ENCODE measurements at places on chromosomes 5 and 9.

- no peak for DNase-seq
Observed at GRCh38 chr5:35438786-35439185, 178.9 kb upstream of the SPEF2 start.

- no peak for DNase-seq
Observed at GRCh38 chr5:1139331-1140170, 27.7 kb upstream of the SLC12A7 start.

DNA sequence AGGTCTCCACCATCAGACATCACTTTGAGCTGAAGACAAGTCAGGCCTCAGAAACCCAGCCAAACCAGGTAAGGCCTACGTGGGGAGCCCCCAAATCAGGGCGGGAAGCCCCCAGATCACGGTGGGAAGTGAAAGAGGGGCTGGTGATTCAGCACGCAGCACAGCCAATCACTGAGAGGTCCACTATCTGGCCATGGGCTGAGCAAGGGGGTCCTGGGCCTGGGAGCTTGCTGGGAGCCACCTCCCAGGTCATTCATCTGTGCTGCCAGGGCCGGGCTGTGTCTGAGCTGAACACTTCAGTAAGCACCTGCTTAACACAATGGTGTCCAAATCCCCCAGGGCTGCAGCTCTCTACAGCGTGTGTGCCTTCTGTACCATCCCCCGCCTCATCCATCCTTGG lies 15.5 kb downstream of the MED10 start:
- no peak for DNase-seq

- DNase-seq, result no peak
Observed at GRCh38 chr5:39700523-39700922, 275.7 kb upstream of the DAB2 start.

DNA sequence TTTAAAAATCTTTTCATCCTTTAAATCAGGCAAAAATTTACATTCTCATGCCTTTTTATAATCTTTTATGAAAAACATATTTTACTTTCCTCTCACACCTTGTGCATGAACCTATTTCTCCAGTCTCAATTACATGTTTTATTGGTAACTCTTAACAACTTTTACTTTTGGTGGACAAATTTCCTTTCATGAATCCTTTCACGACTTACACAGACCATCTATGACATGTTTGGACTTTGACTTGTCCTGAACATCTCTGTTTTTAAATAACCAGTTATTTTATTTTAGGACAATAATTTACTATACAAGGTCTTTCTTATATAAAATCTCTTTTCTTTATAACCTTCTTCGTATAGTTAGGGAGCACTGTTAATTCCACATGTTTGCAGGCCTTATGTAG lies 26.5 kb upstream of the MTMR12 start:
- DNase-seq, result no peak

- no peak for DNase-seq
Observed at GRCh38 chr5:124729720-124730359, 16.6 kb downstream of the ZNF608 start.

DNA sequence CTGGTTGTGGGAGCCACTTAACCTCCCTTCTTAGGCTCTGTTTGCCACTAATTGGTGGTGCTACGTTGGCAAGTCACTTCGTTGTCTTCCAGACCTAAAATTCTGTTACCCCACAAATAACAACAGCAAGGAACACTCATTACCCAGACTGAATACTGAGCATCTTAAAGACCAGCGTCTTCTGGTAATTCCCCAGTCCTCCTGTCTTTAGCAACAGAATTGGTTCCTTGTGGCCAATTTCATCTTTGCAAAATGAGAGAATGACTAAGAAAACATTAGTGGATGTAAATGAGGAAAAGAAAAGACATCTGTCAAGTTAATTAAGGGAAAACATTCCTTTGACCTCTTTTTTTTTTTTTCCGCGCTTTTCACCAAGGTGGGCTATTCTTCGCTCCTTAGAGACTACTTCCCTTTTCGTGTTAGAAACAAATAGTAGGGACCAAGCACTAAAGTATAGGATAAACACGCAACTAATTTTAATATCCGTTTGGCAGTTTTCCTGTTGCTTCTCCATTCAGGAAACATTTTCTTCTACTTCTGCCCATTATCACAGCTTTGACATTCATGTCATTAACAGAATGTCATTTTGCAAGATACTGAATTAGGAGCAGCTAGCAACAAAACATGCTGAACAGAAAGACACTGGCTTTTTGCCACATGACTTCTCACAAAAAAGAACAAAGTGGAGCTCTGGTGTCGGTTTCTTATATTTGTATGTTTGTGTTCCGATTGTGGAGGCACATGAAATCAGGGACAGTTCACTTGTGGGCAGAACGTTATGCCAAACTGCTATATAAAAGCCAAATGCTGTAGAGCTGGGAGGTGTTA lies 154.2 kb downstream of the CD180 start:
- no peak for DNase-seq

- DNase-seq, result no peak
Observed at GRCh38 chr9:94847486-94847885, 121.0 kb downstream of the AOPEP start.

- DNase-seq, result no peak
Observed at GRCh38 chr9:79152306-79152705, 419.5 kb upstream of the TLE4 start.

GRCh38 chr5:55583578-55583977 lies 48.8 kb upstream of the PLPP1 start:
- DNase-seq, result no peak

DNA sequence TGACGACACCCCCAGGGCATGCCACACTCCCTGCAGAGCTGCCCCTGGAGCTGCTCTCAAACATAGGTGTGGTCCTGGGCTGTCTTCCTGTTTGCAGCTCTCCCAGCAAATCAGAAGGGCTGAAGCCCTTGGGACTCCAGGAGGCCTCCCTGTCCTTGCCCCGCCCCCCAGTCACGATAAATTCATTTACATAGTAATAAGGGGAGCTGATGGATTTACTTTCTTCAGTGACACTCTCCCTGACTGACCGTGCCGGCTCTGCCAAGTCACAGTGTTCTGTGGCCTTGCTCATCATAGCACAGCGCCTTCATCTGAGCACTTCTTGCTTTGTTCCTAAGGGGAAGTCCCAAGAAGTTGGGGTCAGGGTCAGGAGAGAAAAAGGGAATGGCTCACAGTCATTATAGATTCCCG lies 121.4 kb downstream of the ENC1 start:
- no peak for DNase-seq

- DNase-seq, result no peak
Observed at GRCh38 chr9:82489201-82489821, 500.7 kb downstream of the SPATA31D1 start.

DNA sequence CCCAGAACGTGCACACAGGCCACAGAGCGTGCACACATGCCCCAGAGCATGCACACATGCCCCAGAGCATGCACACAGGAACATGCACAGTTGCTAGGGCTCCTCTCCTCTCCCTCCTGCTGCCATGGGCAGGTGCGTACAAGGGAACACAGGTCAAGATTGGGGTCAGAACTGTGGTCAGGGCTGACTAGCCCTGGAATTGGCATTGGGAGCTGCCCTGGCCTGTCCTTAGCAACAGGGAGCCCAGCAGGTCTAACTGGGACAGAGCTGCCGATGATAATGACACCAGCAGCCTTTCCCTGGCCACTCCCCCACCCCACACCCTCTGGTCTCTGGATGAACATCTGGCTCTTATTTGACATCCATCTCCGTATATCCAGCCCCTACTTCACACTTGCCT lies 8.0 kb downstream of the PCDH1 start:
- no peak for DNase-seq

GRCh38 chr5:54803471-54804011 lies 181.9 kb downstream of the ESM1 start:
- DNase-seq, result no peak

Measured in activated naive CD4-positive, alpha-beta T cell treated with anti-CD3 and anti-CD28 coated beads for 36 hours (primary cell).